ENCODE measurements at places on chromosomes 7 and 10.
A peak's percentile ranks its signal among the peaks of the same experiment; 100 is the strongest.

DNA sequence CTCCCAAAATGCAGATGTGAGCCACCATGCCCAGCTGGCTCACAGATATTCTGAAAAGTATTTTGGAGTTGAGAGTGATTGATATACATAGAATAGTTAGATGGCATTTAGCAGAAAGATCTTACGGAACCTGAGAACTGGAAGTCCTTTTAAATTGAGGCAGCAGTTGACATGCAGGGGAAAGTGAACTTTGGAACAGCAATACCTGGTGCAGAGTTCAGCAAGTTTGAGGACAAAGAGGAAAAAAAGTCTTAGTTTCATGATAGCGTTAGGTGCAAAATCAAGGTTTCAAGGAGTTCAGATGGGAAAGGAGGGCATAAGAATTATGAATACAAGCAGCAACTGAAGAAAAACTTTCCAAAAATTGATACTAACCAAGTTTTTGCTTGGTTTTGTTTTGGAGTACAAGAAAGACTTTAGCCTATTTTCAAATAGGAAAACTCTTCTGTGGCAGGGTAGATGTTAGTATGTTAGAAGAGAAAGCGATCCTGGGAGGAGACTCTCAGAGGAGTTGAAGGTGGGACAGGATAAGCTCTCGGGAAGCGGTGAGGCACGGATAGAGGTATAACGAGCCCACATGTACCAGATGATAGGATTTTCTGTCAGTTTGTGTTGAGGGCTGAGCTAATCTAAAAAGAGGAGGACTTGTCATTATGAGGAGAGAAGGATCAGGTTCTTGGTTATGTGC lies 28.0 kb upstream of the STMP1 start:
- DNase-seq = no peak

GRCh38 chr10:47261121-47261520 lies 38.9 kb upstream of the GDF10 start:
- no peak for DNase-seq

GRCh38 chr7:18175801-18176450 lies 148.3 kb upstream of the PRPS1L1 start:
- no peak for DNase-seq

- no peak for DNase-seq
Measured at GRCh38 chr7:45080265-45080957, 8.4 kb downstream of the NACAD start.

GRCh38 chr7:45670227-45670626 lies 96.1 kb downstream of the ADCY1 start:
- no peak for DNase-seq

DNA sequence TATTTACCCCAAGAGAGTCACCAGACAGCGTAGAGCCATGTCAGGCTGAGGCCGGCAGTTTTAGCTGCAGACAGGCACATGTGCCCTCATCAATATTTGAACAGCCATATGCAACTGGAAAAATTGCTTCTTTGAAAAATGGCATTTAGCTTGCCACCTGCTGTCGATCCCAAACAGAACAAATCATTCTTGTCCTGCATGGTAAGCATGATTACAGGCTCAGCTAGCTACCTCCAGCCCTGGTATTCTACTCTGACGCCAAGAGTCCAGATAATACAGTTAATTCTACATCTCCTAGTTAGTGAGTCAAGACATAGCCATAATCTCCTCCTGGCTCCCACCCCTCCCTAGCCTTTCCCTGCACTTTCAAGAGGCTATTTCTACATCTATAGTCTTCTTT lies 7.7 kb downstream of the CREB3L2 start:
- no peak for DNase-seq

- DNase-seq = no peak
Measured at GRCh38 chr10:30413996-30414576, 19.9 kb upstream of the MAP3K8 start.

GRCh38 chr10:31836569-31837406 lies 91.8 kb downstream of the ARHGAP12 start:
- DNase-seq = no peak

DNA sequence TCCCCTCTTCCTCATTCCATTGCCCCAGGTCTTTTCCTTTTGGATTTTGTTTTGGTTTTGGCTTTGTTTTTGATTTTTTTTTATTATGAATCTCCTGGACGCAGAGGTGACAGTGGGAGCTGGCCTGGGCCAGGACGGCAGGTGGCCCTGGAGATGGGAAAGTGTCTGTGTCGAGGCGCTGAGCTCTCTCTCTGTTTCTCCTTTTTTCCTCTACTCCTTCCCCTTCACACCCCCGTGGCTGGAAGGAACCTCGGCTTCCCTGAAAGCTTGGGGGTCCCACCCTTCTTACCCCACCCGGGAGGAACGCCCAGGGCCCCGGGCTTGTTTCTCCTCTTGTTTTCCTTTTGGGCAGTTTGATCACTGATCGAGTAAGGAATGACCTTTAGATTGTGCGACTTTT lies 13.2 kb downstream of the TRIM8 start:
- DNase-seq = no peak

DNA sequence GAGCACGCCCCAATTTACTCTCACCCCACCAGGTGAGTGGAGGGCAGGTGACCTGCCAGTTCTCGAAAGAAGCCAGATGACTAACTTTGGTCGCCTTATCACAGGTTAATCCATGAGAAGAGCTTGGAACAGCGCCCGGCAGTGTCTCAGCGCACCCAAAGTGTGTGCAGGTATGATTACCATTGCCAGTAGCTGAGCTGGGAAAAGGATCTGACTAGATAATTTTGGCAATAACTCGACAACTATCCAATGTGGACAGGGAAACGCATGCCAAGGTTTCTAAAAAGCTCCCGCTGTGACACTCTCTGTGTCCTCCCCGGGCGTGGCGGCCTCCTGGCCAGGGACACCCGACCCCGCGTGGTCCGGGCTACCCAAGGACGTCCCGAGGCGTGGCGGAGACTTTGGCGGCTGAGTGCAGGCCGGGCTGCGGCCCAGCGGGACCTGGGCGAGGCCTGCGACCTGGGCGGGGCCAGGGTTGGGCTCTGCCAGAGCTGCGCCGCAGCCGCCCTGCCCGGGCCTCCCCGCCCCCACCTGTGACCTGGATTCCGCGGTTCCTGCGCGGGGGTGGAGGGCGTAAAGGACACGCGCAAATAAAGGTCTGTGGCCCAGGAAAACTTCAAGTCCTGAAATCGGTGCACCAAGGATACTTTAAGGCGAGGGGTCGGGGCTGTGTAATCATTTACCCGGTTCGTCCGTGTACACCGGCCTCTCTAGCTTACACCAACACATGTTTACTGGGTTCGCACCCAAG lies 13.7 kb upstream of the WAPL start:
- DNase-seq = no peak

GRCh38 chr10:101655570-101655969 lies 39.4 kb downstream of the FBXW4 start:
- no peak for DNase-seq

DNA sequence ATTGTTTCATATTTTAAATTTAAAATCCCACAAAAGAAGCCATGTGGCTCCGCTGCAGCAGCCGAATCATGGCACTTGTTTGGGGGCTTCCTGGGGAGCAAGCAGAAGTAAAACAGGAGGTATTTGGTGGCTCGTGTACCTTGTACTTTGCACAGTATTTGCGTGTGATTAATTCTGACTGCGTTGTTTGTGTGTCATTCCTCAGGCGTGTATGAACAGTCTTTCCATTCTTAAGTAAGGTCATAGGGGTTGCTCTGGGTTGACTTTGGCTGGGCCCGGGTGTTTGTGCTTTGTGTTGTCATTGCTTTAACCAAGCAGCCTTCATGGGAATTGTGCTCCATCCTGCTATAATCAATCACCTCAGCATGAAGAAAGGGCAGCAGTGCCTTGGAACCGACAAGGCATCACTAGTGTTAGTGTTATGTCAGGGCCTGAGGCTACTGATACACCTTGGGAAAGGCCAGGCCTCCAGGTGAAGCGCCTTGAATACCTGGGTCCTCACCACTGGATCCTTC lies 182.4 kb downstream of the ARHGAP21 start:
- DNase-seq = no peak

DNA sequence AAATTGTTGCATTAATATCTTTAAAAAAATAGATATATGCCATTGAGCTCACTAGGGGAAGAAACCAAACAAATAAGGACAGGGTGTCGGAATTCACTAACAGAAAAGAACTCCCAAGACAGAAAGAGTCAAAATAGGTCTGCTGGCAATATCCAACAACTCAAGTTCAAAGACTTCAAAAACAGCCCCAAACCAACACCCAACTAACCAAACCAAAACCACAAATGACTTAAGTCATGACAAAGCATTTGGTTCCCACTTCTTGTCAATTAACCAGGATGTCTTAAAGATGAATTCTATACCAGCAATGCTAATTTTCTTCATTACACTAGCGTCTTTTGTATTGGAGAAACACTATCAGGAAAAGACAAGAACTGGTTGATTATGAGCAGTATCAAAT lies 249.0 kb upstream of the PLXNA4 start:
- DNase-seq = no peak

DNA sequence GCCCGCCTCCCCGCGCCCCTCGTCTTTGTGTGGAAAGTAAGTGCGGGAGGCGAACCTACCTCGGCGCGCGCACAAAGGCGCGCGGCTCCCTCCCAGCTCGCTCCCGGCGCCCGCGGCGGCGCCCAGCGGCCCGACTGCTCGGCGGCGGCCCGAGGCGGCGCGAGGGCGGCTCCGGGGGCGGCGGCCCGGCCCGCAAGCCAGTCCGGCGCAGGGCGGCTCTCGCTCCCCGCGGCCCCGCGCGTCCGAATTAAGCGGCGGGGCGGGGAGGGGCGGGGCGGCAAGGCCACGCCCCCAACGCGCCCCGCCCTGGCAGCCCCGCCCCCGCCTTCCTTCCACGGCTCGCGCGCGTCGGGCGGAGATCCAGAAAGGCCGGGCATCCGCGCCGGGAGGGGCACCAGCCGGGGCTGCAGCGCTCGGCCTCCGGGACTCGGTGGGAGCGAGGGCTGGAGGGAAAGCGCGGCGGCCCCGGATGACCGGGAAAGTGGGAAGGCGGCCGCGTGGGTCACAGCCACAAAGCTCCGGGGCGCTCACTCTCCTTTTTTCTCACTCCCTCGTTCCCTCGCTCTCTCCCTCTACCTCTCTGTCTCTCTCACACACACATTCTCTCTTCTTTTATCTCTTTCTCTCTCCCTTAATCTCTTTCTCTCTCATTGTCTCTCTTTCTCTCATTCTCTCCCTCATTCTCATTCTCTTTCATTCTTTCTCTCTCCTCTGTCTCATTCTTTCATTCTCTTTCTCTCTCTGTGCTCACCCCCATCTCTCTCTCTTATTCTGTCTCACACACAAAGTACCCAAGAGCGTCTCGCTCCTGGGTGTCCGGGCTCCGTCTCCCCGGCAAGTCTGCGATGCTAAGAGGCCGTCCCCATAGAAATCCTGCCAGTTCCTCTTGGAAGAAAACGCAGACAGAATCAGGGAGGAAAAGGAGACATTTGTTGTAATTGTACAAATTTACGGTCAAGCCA lies 170.2 kb downstream of the FAM107B start:
- peak; percentile 58 for DNase-seq

GRCh38 chr7:1466524-1467271 lies 7.4 kb upstream of the MICALL2 start:
- no peak for DNase-seq

- DNase-seq = no peak
Measured at GRCh38 chr7:2140216-2141020, 92.3 kb downstream of the MAD1L1 start.

GRCh38 chr10:90484518-90484917 lies 373.3 kb downstream of the HTR7 start:
- no peak for DNase-seq

- DNase-seq = no peak
Measured at GRCh38 chr10:129330211-129330610, 136.8 kb upstream of the MGMT start.

DNA sequence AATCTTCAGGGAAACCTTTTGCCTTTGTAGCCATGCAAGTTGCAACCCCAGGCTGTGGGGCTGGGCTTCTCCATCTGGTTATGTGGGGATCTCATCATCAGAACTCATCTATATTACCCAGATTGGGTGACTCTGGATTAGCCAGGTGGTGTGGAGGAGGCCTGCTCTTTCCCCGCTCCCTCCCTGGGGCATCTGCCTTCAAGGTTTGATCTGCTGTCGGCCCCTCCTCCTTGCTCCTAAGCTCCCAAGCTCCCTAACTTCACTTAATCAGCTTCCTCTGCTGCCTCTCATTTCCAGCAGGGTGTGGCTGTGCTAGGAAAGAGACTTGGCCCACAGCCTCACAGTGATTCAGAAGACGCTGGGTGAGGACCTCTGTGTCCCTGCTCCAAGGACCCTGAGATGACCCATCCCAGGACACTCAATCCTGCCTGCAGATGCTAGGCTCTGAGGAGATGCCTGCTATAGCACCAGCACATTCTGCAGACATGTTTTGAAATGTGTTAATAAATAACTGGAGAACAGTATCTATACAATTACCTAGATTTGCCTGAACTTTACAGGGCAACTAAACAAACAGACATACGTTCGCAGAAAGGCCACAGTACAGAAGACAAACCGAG lies 392.1 kb upstream of the PODXL start:
- no peak for DNase-seq

DNA sequence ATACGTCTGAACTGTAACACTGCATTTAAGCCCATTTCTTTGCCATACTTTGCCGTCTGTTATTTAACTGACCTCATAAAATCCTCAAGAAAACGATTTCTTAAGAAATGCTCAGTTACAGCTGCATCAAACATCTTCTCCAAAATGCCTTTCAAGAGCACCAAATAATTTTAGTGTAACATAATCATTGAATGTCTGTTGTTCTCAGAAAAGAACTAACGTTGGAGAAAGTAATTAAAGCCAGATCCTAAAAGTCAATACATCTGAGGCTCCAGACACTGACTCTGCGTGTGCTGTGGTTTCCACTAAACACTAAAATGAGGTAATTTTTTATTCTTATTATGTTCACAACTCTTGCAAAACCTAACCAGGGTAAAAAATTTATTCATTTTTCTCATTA lies 63.7 kb upstream of the LRRC17 start:
- no peak for DNase-seq

- no peak for DNase-seq
Measured at GRCh38 chr10:21496343-21497176, 28.9 kb downstream of the SKIDA1 start.

GRCh38 chr10:19775296-19775695 lies 40.9 kb upstream of the PLXDC2 start:
- DNase-seq = no peak

DNA sequence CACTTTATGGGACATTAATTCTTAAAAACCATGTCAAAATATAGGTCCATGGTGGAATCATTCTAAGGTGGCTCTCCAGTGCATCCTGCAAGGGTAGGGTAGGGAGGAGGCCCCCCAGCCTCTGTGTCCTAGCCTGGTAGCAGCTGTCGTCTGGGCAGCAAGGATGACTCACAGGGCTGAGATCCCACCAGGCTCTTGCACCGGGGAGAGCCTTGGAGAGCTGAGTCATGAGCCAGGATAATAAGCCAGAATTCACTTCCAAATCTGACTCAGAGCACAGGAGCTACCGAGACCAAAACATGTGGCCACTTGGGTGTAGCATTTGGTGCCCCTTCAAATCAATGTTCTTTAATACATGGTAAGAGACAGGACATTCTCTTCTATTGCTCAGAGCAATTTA lies 298.5 kb downstream of the NEBL start:
- no peak for DNase-seq

GRCh38 chr7:146117576-146117975 lies 975 bp downstream of the CNTNAP2 start:
- no peak for DNase-seq

All from T-helper 1 cell (primary cell).